ENCODE measurements at places on chromosomes 3 and 15.

- DNase-seq: no peak
Measured at GRCh38 chr3:142259359-142259758, 34.0 kb upstream of the GK5 start.

- no peak for DNase-seq
Measured at GRCh38 chr15:67149773-67150022, 84.3 kb downstream of the SMAD3 start.

- no peak for DNase-seq
Measured at GRCh38 chr15:60179786-60180391, 175.8 kb downstream of the FOXB1 start.

DNA sequence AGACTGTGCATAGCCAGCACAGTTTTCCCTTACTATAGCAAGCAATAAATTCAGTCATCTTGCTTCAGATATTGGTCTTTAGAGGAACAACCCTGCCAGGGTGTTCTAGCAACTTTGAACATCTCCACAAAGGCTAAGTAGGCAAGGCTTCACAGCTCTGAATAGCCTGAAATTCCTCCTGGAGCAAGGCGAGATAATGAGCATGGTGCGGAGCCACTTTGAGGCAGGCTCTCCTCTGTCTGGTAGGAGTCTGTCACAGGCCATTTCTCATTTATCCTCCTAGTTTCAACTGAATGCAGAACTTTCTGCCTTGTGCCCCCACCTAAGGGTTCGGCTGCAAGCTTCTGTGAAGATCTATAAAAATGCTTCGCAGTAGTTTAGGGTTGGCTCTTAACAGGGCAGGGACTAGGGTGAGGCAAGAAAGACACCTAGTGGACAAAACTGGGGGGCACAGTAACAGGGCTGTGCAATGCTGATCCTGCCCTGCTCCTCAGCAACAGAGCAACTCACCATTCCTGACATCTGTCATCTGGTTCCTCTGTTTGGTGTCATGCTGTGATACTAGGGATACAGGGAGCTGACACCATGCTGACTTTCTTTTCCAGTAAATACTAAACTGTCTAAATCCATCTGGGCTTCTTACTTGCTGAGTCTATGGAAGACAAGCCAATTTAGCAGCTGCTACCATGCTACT is 16.6 kb upstream of the EHHADH start:
- DNase-seq: peak; percentile 20

GRCh38 chr15:38508647-38509046 is 54.7 kb downstream of the FAM98B start:
- DNase-seq: no peak

DNA sequence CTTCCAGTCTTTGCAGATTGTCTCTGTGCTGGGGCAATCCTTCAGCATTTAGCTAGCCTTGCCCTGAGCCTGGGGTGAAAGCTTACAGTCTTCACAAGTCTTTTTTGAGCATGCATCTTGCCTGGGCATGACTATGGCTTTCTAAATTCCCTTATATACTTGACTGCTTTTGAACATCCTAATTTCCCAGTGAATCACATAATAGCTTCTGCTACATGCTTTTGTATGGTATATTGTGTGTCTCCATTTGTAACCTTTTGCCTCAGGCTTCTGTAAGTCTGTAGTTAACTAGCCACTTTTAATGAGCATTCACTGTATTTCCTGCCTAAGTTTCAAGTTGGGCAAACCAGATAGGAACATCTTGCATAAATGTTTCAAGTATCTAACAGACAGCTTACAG is 76.8 kb downstream of the CHCHD4 start:
- no peak for DNase-seq

- peak; percentile 79 for DNase-seq
Measured at GRCh38 chr3:177041021-177041729, 156.1 kb downstream of the TBL1XR1 start.

- DNase-seq: no peak
Measured at GRCh38 chr3:126106336-126107202, 22.6 kb upstream of the SLC41A3 start.

- DNase-seq: no peak
Measured at GRCh38 chr3:129723558-129724324, 117.3 kb upstream of the PLXND1 start.

DNA sequence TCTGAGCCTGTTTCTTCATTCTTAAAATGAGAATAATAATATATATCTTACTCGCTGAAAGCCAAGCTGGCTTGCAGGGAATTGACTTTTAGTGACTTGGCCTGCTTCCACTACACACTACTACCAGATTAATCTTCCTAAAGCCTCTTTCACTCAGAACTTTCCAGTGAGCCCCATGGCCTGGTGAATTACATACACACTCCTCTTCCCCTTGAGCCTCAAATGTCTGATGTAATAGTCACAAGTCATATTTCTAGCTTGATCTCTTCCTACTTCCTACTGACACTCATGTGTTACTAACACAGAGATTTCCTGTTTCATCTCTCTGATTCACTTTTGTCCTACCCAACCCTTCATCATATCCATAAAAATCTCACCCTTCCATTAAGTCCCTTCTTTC is 82.7 kb upstream of the SOX2 start:
- DNase-seq: no peak

- DNase-seq: no peak
Measured at GRCh38 chr3:128864351-128864811, 15.0 kb upstream of the ACAD9 start.

DNA sequence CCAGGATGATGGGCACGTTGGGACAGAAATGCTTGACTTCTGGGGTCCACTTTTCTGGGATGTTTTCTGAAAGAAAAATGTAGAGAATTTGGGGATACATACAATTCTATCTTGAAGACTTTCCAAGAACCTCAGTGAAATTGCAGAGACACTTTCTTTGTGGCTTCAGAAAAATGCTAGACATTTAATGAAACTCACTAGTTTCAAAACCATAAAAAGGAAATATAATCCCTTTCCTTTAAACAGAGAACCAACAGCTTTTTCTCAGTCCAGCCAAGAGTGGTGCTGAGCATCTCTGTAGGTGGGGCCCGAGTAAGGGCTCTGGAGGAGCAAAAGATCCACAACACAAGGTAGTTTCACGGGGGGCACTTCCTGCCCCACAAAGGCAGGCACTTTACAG is 4.4 kb upstream of the GPX1 start:
- DNase-seq: no peak

- no peak for DNase-seq
Measured at GRCh38 chr3:4645468-4645867, 152.3 kb downstream of the ITPR1 start.

DNA sequence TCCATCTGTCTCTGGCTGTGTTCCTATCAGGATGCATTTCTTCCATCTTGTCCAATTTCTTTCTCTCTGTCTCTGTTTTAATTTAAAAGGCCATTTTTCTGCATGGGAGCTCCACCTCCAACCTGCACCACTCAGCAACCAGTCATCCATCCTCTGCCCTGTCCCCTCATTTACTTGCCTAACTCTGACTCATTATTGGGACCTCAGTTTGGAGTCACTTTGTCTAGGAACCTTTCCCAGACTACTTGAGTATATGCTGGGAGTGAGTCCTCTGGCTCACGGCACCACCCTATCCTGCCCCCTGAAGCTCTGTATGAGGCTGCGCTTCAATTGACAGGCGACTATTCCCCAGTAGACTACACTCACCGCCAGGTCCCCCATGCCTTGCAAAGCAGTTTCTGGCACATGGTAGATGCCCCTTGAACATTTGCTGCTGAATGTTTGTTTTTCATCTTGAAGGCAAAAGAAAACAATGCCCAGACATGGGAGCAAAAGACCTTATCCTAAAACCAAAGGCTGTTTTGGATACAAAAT is 513.3 kb upstream of the CFAP20DC start:
- no peak for DNase-seq

DNA sequence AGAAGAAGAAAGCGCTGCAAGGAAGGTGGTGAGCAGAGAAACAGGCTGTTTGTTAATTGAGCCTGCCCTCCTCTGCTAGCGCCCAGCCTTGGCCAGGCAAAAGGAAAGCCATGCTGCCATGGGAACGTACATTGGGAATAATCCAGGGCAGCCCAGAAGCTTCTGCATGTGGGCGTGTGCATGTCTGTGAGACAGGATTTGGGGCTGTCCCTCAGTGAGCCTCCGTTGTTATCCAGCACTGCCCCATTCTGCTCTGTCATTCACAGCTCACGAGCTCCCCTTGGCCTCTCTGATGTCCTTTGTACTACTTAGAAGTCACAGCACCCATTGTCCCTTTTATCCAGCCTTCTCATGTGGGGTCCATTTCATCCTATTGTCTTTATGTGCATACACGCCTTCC is 239.1 kb upstream of the ROPN1 start:
- DNase-seq: no peak

- no peak for DNase-seq
Measured at GRCh38 chr3:20924646-20925385, 738.8 kb upstream of the SGO1 start.

GRCh38 chr3:150248116-150248887 is 159.8 kb upstream of the TSC22D2 start:
- DNase-seq: no peak

- DNase-seq: peak; percentile 36
Measured at GRCh38 chr3:150370122-150370602, 37.9 kb upstream of the TSC22D2 start.

DNA sequence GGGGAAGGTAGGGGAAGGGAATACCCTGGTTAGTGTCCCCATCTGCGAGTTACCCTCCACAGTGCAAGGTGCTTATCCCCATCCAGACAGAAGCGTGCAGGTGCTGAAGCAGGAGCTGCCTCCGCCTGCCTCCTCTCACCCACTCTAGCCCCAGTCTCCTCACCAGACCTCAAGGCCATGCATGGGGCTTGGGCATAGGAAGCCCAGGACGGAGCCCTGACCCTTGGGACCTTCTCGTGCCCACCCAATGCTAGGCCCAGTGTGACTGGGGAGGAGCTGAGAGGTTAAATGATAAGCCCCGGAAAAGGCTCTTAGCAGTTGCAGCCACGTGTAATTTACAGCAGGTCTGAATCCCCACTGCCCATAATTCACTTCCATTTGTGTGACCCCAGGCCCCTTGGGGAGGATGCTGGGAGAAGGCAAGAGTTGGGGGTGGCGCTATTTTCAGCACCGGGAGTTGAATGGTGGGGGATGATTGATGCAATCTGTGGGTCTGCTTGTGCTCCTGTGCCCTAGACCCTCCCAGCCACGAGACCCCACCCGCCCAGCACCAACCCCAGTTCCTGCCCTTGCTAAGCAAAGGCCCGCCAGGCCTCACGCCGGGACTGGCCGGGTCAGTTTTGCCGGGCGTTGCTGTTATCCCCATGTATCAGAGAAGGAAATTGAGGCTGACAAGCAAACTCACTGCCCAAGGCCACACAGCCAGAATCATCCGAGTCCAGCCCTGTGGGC is 14.5 kb upstream of the PLXND1 start:
- DNase-seq: no peak

DNA sequence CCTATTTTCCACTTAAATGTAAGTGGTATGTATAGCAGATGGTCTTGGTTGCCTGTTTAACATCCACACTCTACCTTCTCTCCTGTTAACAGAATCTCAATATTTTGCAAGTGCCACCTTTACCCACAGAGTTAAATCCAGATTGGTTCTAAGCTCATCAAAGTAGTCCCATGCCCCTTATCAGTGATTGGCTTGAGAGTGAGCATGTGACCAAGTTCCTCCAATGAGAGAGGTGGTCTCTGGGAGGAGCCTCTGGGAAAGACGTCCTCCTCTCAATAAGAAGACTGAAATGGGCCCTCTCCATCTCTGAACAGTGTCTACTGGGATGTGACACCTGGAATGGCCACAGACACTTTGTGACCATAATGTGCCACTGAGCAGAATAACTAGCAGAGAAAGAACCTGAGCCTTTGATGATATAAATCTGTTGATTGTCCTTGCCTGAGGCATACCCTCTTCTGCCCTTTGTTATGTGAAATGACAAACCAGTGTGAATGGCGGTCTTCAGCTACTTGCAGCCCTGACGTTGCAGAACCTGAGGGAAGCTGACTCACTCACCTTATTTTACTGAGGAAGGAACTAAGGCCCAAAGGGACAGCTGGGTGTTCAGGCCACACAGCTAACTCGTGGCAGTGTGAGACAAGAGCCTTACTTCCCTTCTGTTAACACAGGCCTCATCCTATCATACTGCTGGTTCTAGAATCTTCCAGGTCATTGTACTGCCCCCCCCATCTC is 42.4 kb upstream of the LARS2 start:
- no peak for DNase-seq

DNA sequence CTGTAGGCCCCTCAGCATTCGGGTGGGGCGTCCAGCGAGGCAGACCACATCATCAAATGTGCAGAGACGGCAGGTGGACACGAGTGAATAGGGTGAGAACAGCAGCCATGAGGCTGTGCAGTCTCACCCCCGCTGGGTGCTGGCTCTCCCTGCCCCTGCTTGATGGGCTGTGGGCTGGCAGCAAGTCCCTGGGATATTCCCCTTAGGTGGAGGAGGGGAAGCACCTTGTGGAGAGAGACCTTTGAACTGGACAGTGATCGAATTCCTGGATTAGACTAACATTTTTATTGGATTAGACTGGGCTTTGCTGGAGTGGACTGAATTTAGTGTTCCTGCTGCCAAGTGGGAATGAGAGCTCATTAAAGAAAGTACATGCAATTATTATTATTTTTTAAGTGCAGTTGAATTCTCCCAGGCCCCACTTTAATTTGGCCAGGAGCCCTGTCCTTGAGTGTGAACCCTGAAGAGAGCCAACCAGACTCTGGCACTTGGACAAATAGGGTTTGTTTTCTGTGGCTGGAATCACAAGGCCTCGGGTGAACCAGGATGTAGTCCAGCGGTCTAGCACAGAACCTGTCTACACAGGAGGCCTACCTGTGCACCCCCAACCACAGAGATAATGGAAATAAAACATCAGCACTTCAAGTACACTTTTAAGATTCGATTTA is 193.1 kb downstream of the ABHD5 start:
- DNase-seq: no peak

DNA sequence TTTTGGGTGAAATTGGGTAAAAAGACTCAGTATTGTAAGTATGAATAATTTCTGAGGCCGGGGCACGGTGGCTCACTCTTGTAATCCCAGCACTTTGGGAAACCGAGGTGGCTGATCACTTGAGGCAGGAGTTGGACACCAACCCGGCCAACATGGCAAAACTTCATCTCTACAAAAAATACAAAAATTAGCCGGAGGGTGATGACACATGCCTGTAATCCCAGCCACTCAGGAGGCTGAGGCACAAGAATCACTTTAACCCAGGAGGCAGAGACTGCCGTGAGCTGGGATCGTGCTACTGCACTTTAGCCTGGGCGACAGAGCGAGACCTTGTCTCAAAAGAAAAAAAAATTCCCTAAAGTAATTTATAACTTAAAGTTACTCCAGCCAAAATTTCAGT is 162.2 kb downstream of the APBA2 start:
- no peak for DNase-seq

GRCh38 chr3:155908086-155908485 is 37.6 kb downstream of the GMPS start:
- no peak for DNase-seq

- no peak for DNase-seq
Measured at GRCh38 chr3:54515441-54516213, 393.3 kb downstream of the CACNA2D3 start.

All from NCI-H446 (cell line).